Tongue (tissue), 3 donors: ENCODE measurements at places on chromosomes 2 and 18.

DNA sequence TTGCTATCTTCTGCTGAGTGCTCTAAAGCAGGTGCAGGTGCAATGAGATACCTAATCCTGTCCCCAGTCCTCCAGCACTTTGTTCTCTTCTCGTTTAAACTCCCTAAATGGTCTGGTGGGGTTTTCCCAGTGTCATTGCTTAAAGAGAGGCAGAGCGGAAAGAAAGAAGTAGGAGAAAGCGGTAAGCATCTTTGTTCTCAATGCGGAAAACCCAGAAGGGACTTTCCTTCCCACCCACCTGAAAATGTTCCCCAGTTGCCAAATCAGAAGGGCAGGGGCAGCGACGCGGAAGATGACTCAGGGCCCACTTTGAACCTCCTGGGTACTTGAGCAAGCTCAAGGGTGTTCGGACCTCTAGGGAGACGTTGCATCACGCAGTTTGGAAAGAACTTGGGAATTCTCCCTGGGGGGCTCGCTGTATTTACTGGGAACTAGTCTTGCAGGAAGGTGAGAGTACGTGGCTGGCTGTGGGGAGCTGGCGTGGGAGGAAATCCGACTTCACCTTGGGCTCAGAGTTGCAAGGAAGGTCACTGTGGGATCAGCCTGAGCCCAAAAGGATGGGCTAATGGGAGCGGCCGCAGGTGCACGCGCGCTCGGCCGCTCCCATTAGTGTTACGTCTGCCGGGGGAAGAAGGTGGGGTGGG is 589 bp upstream of the SGPP2 start:
- no peak for DNase-seq

DNA sequence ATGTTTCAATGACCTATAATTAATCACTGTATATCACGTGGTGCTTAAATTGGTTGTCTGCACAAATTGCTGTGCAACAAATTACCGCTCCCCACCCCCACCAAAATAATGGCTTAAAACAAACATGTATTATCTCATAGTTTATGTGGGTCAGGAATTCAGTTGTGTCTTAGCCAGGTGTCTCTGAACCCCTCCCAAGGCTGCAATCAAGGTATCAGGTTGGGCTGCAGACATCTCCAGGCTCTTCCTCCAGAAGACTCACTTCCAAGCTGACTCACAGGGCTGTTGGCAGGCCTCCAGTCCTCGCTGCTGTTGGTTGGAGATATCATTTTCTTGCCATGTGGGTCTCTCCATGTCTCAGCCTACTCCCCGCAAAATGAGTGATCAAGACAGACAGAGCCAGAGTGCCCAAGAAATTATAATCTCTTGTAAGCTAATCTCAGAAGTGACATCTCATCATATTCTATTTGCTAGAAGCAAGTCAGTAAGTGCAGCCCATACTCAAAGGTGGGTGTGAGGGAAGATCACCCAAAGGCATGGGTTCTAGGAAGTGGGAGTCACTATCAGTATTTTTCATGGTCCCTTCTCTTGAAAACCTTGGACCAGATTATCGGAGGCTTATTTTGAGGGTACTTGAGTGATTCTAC is 38.4 kb downstream of the SPC25 start:
- peak; percentile 36 for DNase-seq

- no peak for DNase-seq
These were observed 59.1 kb downstream of the CABLES1 start for GRCh38 chr18:23194155-23194996.

GRCh38 chr2:129777762-129778583 is 201.5 kb upstream of the RAB6C start:
- no peak for DNase-seq

- no peak for DNase-seq
These were observed 1552.3 kb upstream of the SLC39A10 start for GRCh38 chr2:194104687-194105086.

DNA sequence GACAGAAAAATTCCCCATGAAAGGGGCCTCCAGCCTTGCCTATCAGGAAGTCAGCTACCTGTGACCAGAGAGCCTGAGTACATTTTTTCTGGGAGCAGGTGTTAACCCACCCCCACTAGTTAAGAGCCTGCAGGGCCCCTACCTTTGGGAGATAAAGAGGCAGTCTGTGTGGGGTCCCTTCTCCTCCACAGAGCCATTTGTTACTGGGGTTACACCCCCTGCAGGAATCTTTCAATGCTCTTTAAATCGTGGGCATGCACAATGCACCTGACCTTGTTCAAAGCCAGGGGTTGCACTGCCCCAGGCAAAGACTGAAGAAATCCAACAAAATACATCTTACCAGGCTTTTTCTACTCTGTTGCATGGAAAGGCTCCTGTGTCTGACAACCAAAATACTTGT is 15.7 kb upstream of the LYPD6 start:
- no peak for DNase-seq

DNA sequence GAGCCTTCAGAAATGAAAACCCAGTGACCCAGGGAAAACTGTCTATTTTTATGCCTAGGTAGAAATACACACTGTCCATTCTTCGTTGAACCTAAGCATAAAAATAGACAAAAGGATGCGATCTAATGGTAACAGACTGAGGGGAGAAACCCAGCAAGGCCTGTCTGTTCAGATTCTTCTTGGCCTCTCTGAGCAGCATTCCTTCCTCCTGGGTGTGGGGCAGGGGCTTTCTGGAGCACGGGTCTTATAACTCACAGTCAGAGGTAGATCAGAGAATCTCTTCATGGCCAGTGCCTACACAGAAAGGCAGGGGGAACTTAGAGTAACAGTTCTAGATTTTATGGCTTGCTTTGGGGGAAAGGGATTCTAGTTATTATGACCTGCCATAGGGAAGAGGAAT is 56.0 kb downstream of the PKDCC start:
- DNase-seq, result no peak

DNA sequence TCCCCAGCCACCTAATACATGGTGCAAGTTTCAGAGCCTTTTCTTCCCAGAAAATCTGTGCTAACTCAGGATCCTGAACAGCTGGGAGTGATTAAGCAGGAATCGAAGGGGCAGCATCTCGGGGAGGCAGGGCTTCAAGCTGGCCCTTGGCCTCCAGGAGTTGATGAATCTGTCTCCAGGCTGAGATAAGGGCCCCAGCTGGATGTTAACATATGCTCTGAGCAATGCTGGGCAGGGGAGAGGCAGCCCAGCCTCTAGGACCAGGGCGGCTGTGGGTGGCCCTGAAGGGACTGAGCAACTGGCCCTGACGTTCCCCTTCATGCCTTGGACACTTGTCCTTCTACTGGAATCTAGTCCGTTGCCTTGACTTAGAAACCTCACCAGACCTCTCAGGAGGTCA is 84.1 kb upstream of the EPC2 start:
- peak; percentile 19 for DNase-seq

DNA sequence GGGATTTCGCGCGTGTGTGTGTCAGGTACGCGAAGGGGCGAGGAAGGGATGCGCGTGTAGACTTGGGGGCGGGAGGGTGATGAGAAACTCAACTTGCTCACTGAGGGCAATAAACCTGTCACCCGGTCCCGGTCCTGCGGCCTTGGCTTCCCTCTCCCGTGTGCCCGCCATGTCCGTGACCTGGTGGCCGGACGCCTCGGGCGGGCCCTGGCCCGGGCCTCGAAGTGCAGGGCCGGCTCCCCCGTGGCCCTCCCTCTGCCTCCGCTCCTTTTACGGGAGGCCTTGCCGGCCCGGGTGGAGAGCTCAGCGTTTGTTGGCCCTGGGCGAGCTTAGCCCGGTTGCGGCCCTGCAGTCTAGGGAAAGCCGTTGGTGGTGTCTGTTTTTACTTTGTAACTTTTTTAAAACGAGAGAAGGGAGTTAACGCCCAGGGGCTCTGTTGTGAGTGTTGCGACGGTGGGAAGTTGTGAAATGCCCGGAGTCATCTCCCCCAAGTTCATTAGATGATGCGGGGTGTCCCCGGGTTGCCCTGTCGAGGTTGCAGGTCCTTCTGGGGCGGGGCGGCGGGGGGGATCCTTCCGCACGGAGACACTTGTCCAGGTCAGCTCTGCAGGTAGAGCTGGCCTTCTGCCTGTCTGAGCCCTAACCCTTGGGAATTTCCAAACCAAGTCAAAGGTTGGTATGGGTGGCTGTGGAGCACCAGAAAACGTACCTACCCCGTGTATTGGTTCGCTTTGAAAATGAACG is 883 bp downstream of the SMCHD1 start:
- DNase-seq, result peak; percentile 60

DNA sequence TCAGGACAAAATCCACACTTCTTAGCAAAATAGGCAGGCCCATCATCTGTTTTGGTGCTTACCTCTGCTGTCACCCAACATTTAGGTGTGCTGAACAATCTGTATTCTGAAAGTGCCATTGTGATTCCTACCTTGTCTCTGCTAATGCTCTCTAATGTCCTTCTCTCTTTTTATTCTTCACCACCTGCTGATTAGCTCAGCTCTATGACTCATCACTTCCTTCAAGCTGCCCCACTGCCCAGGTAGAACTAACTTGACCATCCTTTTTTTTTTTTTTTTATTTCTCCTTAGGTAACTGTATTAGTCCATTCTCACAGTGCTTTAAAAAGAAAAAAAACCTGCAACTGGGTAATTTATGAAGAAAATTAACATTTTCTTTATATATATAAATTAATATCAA is 478.7 kb upstream of the POU3F3 start:
- DNase-seq, result no peak

GRCh38 chr2:56175779-56176178 is 8.0 kb upstream of the CCDC85A start:
- no peak for DNase-seq

DNA sequence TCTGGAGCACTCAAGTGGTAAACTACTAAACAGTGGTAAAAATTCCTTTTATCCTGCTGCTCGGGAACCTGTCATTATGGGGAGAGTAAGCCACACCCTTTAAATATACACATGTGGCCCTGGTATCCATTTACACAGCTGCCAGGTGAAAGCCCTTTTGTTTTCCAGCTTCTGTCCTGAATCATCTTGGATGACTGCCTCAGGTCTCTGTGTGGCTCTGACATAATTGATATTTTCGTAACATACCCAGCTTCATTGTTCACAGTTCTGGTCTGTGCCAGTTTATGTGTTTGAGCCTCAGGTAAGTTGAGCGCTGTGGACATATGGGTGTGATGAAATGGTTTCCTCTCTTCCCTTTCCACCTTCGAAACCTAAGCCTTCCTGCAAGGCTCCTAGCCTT is 15.7 kb upstream of the TTC39C start:
- DNase-seq, result no peak
